ENCODE measurements at places on chromosomes 1 and 21.

GRCh38 chr1:183323849-183324683 lies 94.1 kb downstream of the NMNAT2 start:
- DNase-seq, result no peak

DNA sequence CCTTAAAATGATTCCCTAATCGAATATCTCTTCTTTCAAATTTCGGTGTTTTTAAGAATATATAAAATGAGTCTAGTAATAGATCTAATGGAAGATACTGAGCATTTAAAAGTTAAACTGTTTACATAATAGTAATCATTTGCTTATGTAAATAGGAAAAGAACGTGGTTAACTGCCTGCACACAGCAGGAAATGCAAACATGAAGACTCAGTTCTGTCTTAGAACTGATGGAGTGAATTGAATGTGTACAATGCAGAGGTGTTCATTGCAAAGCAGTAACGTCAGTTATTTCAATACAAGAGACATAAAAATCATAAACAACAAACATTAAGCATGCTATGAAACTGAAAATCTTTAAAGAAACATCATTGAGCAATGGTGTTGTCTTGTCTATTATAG lies 359.4 kb upstream of the ADAMTS5 start:
- DNase-seq, result no peak

- DNase-seq, result no peak
Measured at GRCh38 chr1:25145775-25146393, 86.4 kb downstream of the SYF2 start.

GRCh38 chr1:231600458-231600976 lies 26.1 kb upstream of the DISC1 start:
- DNase-seq, result peak; percentile 13

DNA sequence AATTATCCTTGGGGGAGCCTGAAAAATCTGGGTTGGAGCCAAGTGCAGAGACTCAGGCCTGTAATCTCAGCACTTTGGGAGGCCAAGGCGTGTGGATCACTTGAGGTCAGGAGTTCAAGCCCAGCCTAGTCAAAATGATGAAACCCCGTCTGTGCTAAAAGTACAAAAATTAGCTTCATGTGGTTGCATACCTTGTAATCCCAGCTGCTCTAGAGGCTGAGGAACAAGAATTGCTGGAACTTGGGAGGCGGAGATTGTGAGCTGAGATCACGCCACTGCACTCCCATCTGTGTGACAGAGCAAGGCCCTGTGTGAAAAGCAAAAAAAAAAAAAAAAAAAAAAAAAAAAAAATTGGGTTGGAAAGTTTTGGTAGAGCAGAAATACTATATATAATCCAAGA lies 1563.6 kb upstream of the PRMT6 start:
- no peak for DNase-seq

- no peak for DNase-seq
Measured at GRCh38 chr1:39593386-39593785, 16.8 kb upstream of the PABPC4 start.

Measured in large intestine (tissue), 12 donors.